ENCODE measurements at places on chromosomes 16 and 17.

DNA sequence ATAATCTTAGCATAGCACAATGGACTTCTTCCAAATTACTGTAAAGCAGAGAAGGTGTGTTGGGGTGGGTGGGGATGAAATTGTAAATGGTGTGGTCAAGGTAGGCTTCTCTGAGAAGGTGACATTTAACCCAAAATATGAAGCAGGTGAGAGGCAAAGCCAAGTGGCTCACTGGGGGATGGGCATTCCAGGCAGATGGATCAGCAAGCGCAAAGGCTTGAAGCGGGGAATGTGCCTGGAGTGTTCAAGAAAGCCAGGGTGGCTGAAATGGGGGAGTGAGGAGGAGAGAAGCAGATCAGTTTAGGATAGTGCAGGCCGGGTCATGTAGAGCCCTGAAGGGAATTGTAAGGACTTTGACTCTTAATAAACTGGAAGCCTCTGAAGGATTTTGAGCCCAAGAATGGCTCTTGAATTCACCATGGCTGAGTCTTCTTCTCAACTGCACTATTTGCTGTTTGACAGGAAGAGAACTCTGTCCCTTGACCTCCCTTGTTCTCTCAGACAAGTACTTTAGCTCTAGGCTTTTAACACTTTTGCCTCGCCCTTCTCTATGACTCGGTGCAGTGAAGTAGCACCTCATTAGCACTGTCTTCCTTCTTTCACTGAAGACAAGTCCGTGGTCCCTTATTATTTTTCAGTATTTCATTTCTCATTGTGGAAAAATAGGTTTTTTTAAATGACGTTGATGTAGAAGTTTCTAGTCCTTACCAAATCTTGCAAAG lies 14.7 kb downstream of the CACNG3 start:
- DNase-seq = no peak

- no peak for DNase-seq
Observed at GRCh38 chr16:72877374-72878028, 170.4 kb downstream of the ZFHX3 start.

- no peak for DNase-seq
Observed at GRCh38 chr17:4465786-4466185, 32.0 kb downstream of the SPNS3 start.

- DNase-seq = no peak
Observed at GRCh38 chr17:66748578-66748977, 86.3 kb upstream of the CACNG5 start.

GRCh38 chr16:19138601-19139000 lies 24.8 kb downstream of the ITPRIPL2 start:
- peak; percentile 29 for DNase-seq

DNA sequence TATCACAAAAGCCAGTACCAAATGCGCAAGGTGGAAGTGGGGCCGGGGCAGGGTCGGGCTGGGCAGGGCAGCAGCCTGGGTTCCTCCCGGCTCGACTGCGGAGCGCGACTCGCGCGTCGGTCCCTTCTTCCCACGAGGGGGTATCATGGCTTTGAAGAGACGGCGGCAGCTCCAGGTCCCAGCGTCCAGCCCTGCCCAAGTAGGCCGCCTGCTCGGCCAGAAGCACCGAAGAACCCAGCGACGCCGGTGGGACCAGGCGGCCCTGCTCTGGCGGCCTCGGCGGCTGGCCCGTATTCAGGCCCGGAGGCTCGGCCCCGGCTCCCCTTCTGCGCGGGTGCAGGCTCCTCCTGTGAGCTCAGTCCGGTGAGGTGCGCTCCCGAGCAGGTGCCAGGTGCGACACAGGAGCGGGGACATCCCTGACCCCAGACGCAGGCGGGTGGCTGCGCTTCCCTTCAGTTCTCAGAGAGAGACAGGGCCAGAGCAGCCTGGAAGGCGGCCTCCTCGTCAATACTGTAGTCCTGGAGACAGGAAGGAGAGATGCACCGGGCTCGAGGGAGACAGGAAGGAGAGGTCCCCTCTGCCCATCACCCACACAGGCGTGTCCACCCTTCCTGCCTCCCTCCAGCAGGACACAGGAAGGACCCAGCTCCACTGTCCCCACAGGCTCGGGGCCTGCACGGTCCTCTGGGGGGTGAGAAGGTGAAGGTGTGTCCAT lies 8.9 kb downstream of the RNF166 start:
- no peak for DNase-seq

- DNase-seq = peak; percentile 89
Observed at GRCh38 chr17:39536468-39536867, 71.3 kb downstream of the NEUROD2 start.

- DNase-seq = peak; percentile 13
Observed at GRCh38 chr16:70018254-70018653, 67.1 kb downstream of the CLEC18A start.

GRCh38 chr16:27273670-27274423 lies 5.3 kb upstream of the NSMCE1 start:
- DNase-seq = no peak

- no peak for DNase-seq
Observed at GRCh38 chr16:27312580-27313421, 973 bp upstream of the IL4R start.

GRCh38 chr17:6651919-6652452 lies 424 bp downstream of the C17orf100 start:
- DNase-seq = no peak

DNA sequence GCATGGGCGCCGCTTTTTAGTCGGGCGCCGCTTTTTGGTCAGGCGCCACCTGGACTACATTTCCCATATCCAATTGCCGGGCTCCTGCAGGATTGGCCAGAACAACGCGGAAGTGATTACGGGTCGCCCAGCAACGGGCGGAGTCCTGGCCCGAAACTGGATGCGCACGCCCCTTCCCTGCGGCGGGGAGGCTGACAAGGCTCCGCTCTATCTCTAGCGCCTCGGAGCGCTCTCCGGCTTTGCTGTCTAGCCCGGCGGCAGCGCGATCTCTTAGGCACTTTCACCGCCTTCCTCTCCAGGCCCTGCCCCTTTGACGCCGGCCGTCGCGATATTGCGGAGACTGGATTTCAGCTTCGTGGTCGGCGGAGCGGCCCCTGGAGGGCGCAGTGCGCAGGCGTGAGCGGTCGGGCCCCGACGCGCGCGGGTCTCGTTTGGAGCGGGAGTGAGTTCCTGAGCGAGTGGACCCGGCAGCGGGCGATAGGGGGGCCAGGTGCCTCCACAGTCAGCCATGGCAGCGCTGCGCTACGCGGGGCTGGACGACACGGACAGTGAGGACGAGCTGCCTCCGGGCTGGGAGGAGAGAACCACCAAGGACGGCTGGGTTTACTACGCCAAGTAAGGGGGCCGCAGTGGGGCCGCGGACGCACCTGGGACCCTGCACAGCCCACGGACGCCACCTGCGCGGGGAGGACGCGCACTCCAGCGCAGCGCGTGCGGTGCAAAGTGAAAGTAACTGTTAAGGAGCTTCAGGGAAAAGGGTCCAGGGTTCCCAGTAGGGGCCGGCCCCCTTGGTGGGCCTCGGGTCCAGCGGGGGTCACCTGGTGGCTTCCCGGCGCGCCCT lies at the start of gene WWOX:
Gene WWOX, plus strand, starts transcription at position 384 of the 841 bp plus-strand sequence.
- peak; percentile 98 for DNase-seq

All from OCI-M1 (cell line).